ENCODE measurements at places on chromosomes 3 and 15. TPM values are rescaled to one million over a fixed set of nuclear protein-coding genes. Genes with fewer than 3 reads are reported as not detected.

GRCh38 chr3:57141719-57142410 lies 23.3 kb downstream of the IL17RD start:
- DNase-seq = peak; percentile 37

GRCh38 chr3:142355692-142356091 lies 92.1 kb downstream of the XRN1 start:
- no peak for DNase-seq

DNA sequence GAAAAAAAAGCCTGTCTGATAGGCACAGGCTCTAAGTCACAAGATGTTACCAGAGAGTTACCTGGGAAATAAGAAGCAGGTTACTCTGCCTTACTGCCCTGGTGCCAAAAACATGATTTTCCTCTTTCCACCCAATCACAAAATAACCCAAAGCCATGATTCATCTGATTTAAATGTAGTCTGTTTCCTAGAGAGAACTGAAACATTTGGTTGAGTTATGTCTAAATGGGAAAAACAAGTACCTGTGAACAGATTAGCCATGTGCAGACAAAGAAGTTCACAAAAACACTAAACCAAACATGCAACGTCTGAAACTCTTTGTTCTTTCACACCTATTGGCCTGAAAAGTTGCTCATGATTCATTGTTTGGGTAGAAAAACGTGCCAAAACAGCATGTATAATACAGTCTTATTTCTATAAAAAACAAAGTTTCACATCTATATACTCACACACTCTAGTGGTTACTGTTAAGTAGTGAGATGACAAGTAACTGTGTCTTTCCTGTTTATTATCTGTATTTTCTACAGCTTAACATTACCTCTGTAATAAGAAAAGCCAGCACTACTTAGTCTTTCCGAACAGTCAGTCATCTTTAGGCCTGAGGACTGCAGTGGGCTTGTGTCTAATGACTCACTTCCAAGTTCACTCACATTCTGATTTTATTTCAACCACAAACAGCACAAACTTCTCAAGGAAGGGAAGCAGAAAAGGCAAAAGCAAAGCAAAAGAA lies 30.2 kb downstream of the FAM174B start:
- DNase-seq = no peak

DNA sequence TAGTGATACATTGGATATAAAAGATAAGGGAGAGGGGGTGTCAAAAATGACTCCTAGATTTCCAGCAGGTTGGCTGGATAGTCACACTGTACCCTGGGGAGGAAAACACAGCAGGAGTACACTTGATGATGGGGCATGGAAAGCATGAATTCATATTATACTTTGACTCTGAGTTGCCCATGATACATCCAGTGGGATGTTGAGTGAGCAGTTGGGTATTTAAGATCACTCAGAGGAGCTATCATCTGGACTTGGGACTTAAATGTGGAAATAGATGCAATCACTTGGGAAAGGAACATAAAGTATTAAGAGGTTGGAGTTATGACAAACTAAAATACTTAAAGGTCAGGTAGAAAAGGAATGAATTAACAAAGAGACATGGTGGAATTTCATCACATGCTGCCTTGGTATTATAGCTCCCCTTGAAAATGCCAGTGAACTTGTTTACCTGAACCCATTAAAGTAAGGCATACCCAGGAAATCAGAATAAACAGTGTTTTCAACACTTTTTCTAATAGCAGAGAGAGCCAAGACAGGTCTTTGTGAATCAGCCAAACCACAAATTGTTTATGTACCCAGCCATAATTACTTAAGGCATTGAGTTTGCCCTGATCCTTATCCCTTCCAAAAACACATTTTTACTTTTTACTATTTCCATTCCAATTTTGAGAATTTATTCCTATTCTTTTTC lies 49.9 kb upstream of the ABI3BP start:
- DNase-seq = peak; percentile 59

GRCh38 chr3:188749010-188749617 lies 422.7 kb upstream of the TPRG1 start:
- DNase-seq = no peak

GRCh38 chr3:13022348-13023234 lies 50.6 kb downstream of the IQSEC1 start:
- peak; percentile 90 for DNase-seq

GRCh38 chr15:78290222-78290621 lies 9.2 kb downstream of the SKIC8 start:
- DNase-seq = no peak

GRCh38 chr3:47163169-47164006 lies 525 bp downstream of the SETD2 start:
- peak; percentile 6 for DNase-seq

- no peak for DNase-seq
These were observed 34.5 kb downstream of the ALCAM start for GRCh38 chr3:105401254-105401653.

DNA sequence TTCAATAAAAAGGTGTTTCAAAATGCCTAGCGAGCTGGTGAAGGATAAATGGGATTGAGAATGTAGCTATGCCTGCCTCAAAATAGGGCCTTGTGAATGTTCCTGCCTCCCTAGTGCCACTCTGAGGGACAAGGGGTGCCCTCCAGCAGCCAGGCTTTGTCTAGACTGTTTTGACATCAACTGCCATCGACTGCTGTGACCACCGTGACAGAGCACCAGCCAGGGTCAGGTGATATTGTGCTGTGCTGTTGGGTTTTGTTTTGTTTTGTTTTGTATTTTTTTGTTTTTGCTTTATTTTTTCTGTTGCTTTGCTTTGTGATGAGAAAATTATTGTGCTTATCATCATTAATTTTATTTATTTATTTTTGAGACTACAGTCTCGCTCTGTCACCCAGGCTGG lies 144.8 kb downstream of the SMAD6 start:
- DNase-seq = no peak

- no peak for DNase-seq
These were observed 4.8 kb downstream of the LYSMD2 start for GRCh38 chr15:51732646-51733045.

DNA sequence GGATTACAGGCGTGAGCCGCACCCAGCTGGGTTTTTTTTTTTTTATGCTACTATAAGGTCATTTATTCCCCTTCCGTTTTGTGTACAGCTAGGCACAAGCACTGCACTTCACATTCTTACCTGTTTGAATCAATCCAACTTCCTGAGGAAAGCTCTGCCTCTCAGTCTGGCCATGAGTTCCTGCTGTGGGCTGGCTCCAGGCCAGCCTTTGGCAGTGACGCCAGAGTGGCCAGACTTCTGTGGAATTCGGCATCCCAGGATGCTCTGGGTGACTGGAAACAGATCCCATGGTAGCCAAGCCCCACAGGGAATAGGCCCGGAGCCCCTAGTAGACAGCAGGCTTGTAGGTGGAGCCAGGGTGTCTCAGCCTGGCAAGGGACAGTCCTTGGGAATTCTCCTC lies 21.5 kb upstream of the TIMP4 start:
- DNase-seq = peak; percentile 76

GRCh38 chr15:58070801-58071418 lies 5.4 kb upstream of the ALDH1A2 start:
- peak; percentile 65 for DNase-seq

GRCh38 chr3:185843635-185844034 lies 18.8 kb upstream of the IGF2BP2 start:
- no peak for DNase-seq

DNA sequence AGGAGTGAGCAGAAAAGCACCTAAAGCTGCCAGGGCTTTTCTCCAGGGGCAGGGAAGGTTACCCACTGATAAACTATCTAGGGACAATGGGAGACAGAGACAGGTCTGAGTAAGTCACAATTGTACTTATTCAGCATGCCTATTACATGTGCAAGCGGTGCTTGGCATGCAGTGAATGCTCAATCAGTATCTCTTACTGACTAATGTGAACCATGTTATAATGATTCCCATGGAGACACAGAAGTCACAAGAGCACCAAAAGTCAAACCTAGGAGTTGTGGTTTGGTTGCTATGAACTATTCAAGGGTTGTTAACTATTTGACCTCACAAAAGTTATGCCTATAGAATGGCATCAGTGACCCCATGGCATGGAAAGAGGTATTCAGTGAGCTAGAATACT lies 50.0 kb upstream of the RASGRP1 start:
- no peak for DNase-seq

DNA sequence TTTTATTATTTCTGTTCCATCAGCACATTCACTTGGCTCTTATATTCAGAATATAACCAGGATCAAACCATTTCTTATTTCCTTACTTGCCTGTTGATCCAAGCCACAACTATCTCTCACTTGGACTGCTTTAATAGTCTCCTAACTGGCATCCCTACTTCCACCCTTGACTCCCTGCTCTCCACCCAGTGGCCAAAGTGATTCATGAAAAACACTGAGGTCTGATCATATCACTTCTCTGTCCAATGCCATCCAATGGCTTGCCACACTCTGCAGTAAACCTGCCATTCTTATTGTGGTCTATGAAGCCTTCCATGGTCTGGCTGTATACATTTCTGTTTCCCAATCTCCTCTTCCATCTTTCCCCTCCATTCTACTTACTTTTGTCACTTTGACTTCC lies 576.1 kb downstream of the PDCD6IP start:
- no peak for DNase-seq

DNA sequence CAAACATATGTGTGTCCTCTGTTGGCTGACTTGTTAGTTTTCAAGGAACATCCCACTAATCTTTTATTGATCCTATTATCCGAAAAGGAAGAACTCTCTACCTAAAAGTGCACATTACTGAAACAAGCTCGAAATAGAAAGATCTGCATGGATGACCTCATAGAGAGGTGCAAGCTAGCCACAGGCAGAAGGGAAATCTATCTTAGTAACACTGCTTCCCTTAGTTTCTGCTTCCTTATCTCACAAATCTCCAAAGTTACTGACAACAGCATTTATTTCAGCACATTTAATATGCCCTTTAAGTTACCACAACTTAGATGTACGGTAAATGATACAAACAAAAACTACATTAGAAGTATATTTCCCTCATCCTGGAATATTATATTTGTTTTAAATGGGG lies 285.1 kb upstream of the CCDC54 start:
- DNase-seq = no peak

DNA sequence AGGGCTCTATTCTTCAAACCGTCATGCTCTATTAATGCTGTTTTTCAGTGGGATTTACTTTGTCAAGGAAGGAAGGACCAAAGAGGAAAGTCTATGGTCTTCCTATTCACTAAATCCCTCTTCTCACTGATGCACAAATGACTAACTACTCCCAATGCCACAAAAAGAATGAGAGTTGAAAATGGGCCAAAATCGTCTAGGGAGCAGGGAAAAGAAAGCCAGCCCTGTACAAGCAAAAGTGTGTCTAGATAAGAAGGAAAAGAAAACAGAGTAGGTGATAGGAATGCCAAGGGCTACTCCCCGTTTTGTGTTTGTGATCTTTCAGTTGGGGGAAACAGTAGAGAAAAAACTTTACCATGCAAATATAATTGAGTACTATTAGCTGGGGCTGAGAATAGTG lies 97.2 kb upstream of the TMCO5A start:
- DNase-seq = peak; percentile 74

DNA sequence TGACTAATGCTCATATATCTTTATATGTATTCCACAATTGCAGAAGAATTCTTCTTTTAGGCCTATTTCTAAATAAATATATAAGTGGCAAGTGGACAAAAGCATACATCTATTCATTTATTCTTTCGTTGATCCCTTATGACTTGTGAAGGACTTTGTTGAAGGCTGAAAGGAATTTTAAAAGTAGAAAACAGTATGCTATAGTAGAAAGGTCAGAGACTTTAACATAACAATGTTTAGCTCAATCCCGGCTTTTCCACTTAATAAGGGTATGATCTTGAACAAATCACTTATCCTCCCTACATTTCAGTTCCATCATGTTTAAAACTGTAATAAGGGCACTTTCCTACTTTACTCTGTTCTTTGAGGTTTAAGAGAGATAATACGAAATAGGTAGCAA lies 672.9 kb downstream of the MECOM start:
- no peak for DNase-seq

DNA sequence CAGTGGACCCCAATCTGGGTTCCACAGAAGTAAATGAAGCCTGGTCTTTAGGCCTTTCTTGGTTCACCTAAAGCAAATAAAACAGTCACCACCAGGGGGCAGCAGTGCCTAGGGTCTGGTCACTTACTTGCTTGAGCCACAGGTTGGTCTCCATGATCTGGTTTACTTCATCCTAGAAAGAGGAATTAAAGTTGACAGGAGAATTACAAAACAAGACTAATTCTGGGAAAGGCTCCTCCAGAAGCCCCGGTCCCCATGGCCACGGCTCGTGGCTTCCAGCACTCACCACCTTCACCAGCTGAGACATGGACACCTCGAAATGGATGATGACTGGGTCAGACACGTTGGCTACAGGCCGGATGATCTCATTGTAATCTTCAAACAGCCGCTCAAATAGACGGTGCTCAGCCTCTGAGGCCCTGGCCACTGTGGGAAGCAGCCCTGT lies 2.3 kb downstream of the CHRNA3 start:
- DNase-seq = peak; percentile 98

DNA sequence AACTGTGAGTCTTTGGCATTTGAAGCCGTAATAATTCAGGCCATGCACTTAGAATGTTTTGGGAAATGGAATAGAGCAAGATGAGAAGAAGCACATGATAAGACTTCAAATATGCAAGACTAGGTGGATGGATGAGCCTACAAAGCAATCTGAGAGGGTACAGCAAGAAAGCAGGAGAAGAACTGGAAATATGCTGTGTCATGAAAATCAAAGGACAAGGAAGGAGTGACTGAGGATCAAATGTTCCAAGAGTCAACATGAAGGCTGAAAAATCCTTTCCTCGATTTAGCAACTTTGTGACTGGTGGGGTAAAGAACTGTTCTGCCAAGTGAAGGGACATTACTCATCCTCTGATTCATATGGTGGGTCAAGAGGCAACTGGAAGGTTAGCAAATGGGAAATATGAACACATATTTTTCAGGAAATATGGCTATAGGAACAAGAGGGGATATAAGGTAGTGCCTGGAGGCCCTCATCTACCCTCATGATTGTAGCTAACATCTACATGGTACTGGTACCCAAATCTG lies 803.7 kb upstream of the ARRDC4 start:
- DNase-seq = no peak

DNA sequence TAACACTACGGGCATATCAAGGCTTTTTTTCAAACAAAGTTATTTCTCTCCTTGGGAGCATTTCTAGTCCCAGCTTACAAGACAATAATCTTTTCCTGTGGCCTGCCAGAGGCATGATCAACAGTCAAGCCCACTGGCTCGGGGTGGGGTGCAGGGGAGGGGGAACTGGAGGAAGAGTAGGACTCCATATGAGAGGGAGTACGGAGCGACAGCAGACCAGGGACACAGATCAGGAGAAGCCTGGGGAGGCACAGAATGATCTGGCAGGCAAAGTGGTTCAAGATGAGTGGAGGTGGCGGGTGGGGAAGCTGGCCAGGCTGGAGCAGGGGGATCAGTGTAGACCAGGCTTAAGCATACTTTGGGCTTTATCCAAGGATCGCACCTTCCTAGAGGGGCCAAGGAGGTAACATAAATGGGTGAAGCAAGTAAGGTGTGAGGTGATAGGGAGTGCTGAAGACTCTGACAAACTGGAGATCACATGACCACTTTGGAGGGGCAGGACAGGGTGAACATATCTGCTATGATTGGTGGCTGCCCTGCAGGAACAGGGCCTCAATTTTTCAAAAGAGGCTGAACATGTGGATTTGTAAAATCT lies 37.4 kb downstream of the KLF15 start:
- DNase-seq = no peak

The KLF15 gene
- total RNA-seq = 3.2 TPM

The SPATA12 gene
- total RNA-seq = not detected

The MELTF gene
- total RNA-seq = 20.8 TPM

The POU1F1 gene
- not detected for total RNA-seq

The ARRDC4 gene
- total RNA-seq = 6.2 TPM

The HTR3E gene
- not detected for total RNA-seq

The FBN1 gene
- 4,431 TPM for total RNA-seq

The GOLGA6L4 gene
- total RNA-seq = 0.08 TPM

The ITPKA gene
- total RNA-seq = 1.8 TPM

The ONECUT1 gene
- total RNA-seq = not detected

Measured in fibroblast of the aortic adventitia (primary cell).